ENCODE measurements at places on chromosomes 3 and 15.

GRCh38 chr15:73990250-73991005 lies 1.7 kb downstream of the STOML1 start:
- no peak for DNase-seq

- DNase-seq: no peak
Observed at GRCh38 chr15:74370471-74370870, 3.0 kb upstream of the CYP11A1 start.

GRCh38 chr3:23199649-23200048 lies 3.5 kb upstream of the UBE2E2 start:
- DNase-seq: no peak

- no peak for DNase-seq
Observed at GRCh38 chr3:54600441-54601204, 327.2 kb downstream of the LRTM1 start.

DNA sequence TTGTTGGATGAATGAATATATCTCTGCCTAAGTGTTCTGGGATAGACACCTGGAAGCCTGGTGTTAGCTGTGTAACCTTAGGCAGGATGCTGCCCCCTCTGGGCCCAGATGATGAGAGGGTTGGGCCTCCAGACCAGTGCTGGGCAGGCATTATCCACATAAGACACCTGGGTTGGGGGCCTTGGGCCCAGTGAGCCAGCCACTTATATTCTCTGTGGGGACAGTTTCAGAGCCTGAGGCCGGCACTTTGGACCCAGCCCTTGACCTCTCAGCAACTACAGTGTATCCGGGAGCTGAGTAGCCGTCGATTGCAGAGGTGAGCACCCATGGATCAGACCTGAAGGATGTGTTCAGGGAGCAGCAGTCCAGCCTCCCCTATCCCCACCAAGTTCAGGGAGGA lies 2.2 kb downstream of the HEMK1 start:
- DNase-seq: no peak

- no peak for DNase-seq
Observed at GRCh38 chr15:76565366-76565765, 228.8 kb downstream of the ISL2 start.

GRCh38 chr15:99082798-99083197 lies 22.1 kb upstream of the SYNM start:
- no peak for DNase-seq

DNA sequence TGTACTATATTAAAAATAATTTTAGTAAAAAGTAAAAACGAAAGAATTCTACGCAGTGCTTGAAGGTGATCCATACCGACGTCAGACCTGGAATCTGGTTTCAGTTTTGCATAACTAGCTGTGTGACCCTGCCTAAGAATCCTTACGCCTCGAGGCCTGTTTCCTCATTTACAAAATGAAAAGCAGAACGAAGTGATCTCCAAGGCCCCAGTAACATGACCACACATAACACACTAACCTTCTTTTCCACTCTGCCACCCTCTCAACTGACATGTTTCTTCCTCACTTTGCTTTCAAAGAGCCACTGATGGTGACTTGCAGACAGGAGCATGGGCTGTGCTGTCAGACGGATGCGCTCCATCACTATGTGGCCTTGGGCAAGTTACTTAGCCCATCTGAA lies 4.8 kb downstream of the MESD start:
- no peak for DNase-seq

- no peak for DNase-seq
Observed at GRCh38 chr15:98872774-98873173, 134.8 kb downstream of the PGPEP1L start.

Measured in NCI-H187 treated with DMSO at 0.1 percent for 48 hours (cell line).